Stimulated activated CD4-positive, alpha-beta T cell treated with anti-CD3 and anti-CD28 coated beads, Interleukin-1b, Interleukin-23, amount 100 ng/mL, for 24 hours (primary cell): ENCODE measurements at places on chromosomes 1 and 21.

DNA sequence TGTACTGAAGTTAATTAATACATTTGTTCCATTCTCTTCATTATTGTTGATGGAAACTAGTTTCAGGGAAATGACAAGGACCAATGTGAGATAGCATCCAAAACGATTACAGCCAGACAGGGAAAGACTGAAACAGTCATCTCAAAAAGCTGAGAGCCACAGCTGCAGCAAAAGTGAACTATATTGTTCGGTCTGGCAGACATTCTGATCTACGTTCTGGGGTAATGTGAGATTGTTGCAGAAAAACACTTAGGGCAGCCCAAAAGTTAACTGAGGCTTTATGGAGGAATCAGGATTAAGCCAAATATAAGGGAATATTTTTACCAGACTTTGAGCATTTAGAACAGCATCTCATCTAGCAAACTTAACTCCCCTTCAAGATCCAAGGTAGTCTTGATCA, 112.9 kb downstream of the LRRC40 start:
- DNase-seq: no peak

DNA sequence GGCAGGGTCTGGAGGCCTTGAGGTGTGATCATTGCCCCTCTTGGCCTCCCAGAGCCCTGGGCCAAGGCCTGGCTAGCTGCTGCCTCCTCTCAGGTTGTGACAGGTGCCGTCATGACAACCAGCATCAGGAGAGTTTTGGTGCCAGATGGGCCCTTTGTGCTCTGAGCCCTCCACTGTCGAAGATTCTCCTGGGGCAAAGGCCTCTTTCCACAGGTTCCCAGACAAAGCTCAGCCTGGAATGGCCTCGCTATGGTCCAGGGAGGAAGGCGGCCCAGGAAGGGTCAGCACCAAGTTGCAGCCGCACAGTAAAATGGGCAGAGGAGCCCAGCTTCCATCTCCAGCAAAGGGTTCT, 78.4 kb downstream of the ALPL start:
- DNase-seq: no peak

GRCh38 chr1:168082008-168082876, 54.5 kb downstream of the GPR161 start:
- peak; percentile 43 for DNase-seq

DNA sequence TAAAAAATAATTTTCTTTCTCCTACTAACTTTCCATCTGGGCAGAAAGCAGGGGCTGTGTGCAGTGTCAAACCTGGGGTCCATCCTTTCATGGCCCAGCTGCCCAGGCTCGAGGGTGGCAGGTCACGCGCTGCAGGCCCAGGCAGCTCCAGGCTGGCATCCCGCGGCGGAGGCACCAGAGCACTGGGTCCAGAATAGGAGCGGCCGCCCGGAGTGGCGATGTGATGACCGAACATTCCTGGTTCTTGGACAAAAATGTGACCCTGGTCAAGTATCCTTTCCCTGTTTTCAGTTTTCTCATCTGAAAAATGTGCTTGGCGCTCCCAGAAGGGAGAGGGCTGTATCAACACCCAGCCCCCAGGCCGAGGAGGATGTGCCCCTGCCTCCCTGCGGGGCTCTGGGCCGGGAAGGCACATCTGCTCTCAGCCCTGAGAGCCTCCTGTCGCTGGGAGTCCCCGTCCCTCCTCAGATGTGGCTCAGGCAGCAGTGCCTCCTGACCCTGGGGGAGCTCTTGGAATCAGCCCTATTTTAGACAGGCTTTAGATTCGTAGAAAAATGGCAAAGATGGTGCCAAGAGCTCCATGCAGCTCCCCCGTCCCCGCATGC, 29.3 kb downstream of the SLX9 start:
- DNase-seq: no peak

DNA sequence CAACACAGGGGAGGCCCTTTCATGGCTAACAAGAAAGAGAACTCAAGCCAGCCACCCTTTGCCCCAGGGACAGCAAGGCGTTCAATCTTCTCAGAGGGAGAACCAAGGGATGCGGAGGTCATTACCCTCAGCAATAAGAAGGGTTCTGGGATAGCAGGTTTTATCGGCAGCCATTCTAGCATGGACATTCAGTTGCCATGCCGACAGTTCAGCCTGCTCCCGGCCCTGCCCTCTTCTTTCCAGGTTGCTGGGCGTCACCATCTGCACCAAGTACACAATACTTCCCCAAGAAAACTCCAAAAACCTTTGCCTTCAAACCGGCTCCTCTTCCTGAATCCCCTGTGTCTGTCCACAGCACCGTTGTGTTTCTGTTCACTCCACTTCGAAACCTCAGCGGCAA, 47.1 kb downstream of the SYT2 start:
- no peak for DNase-seq

- no peak for DNase-seq
These were observed 27.7 kb downstream of the ATP1A1 start for GRCh38 chr1:116400780-116401179.

DNA sequence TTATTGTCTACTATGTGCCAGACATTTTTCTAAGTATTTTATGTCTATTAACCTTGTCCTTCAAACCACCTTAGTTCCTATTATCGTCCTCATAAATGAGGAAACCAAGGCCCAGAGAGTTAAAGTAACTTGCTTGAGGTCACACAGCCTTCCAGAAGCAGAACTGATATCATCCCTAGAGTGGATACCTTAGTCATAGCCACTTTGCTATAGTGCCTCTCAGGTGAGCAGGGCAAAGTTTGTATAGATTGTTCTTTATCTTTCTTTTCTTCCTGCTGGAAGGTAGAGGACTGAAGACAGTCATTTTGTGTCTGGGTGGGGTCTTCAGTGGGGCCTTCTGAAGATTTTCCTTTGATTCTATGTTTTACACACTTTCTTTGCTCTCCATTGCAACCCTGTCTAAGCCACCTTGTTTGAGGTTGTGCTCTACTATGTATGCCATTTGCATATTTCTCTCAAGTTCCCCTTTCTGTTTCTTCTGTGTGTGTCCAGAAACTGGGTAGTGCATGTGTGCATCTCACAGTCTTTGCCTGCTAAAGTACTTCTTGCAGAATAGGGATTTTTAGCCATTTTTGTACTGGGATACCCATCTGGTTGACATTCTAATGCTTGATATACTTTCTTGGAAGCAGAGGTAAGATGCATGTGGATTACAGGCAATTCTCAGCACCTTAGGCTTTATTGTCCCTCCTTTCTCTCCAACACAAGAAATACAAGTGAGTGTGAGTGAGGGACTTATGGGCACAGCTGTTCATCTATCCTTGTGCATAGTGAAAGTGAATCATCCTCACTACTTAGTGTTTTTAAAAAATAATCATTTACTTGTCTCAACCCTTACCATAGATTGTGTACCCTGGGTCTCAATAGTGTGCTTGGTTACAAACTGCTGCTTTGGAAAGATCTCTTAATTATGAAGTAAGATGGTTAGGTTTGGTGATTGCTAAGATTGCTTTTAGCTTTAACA, 207.6 kb upstream of the HMCN1 start:
- DNase-seq: no peak

DNA sequence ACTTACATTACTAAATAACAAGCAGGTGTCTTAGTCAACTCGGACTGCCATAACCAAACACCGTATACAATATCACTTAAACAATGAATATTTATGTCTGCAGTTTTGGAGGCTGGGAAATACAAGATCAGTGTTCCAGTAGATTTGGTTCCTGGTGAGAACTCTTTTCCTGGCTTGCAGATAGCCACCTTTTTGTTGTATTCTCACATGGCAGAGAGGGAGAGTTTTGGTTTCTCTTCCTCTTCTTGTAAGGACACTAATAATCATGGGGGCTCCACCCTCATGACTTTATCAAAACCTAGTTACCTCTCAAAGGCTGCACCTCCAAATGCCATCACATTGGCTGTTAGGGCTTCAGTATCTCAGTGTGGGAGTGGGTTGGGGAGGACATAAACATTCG, 82.9 kb upstream of the CACYBP start:
- DNase-seq: no peak

DNA sequence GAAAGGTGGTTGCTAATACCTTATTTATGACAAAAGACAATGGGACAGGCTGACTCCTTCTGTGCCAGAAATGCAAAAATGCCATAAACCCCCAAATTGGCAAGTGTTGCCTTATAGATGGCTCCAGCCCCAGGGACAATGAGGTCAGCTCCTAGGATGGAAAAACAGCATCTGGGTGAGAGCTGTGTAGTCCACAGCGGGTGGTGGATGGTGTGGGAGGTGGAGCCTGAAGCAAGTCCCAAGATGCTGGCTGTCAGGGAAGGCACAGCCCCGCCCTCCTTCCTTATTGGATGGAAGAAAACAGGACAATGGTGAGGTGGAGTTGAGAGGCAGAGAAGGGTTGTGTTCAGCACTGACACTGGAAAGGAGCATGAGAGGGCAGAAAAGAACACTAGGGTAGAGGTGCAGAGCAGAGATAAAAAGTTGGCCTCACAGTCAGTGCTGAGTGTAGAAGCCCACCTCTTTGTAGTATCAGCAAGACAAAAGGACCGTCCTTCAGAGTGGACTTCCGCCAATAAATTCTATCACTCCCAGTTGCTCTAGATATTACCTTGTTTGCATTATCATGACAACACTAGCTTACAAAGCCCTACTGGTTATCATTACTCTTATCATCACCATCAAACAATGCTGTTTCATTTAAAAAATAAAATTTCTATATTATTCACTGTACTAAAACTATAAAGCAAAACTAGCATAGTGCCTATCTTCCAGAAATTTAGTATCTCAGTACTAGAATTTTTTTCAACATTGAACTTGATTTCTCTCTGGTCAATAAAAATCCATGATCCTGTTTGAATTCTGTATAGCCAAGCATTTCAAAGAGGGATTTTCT, 3.7 kb upstream of the SDE2 start:
- peak; percentile 37 for DNase-seq

DNA sequence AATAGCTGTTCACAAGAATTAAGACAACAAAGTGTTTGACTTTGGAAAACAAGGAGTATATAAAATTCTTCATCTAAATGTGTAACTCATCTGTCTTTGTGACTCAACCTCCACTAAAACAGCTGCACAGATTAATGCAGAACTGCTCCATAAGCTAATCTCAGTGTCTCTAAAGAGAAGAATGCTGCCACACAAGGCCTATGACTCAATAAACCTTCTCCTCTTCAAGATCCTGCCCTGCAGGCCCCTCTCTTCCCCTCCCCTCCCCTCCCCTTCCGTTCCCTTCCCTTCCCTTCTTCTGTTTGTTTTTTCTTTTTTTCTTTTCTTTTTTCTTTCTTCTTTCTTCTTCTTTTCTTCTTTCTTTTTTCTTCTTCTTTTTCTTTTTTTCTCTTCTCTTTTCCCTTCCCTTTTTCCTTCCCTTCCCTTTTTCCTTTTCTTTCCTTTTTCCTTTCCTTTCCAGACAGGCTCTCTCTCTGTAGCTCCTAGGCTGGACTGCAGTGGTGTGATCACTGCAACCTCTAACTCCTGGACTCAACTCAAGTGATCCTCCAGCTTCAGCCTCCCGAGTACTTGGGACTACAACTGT, 1052.8 kb downstream of the BRINP3 start:
- DNase-seq: no peak

DNA sequence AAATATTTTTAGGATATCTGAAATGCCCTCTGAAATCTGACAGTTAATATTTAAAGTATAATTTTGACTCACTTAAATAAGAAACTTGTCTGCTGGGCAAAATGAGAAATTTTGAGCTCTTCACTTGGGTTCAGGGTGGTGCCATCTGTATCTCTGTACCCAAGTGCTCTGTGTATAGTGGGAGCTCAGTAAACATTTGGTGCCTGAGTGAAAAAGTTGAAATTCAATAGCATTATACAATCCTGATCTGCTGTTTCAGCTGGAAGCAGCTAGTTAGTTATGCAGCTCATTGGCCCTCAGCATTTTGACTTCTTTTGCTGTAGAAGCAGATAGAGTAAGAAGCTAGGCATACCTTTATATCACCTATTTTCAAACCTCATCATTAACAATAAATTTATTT, 73.3 kb downstream of the RPE65 start:
- DNase-seq: no peak

DNA sequence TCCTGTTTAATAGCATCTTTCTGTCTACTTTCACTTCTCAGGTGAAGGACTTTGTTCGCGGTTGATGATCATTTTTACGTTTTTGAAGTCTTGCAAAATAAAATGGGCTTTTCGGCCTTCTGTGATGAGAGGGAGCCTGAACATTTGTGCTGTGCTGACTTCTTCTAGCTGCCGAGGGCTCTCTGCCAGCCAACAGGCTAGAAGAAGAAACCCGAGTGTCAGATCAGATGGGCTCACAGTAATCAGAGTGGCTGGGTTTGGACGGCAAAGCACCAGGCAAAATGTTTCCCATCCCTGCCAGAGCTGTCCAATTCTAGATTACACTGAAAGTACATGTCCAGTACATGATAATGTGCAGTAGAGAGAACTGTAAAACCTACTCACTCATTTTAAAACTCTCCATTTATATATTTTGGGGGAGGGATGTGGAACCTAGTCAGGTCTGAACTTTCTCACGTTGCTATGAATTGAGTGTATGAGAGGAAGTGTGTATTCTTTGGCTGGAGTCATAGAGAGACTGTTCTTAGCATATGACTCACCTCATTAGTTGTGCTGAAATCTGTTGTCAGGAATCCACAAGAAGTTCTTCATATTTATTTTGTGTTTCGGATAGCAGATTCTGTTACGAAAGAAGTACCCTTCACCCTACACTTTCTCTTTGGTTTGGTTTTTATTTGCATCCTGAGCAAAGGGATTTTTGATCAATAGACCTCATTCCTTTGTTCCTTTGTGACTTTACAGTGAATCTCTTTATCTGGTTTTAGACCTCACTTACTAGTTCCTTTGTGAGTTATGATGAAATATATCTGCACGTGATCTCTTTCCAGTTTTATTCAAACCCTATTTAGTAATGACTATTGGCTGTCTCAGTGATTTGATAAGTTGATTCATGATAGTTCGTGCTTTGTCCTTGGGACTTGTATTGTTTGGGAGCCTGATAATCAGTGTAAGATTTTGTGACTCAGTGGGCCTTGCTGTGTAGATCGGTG, 4.8 kb downstream of the ATP1A1 start:
- no peak for DNase-seq

- no peak for DNase-seq
These were observed 5.6 kb upstream of the BSDC1 start for GRCh38 chr1:32399843-32400242.

DNA sequence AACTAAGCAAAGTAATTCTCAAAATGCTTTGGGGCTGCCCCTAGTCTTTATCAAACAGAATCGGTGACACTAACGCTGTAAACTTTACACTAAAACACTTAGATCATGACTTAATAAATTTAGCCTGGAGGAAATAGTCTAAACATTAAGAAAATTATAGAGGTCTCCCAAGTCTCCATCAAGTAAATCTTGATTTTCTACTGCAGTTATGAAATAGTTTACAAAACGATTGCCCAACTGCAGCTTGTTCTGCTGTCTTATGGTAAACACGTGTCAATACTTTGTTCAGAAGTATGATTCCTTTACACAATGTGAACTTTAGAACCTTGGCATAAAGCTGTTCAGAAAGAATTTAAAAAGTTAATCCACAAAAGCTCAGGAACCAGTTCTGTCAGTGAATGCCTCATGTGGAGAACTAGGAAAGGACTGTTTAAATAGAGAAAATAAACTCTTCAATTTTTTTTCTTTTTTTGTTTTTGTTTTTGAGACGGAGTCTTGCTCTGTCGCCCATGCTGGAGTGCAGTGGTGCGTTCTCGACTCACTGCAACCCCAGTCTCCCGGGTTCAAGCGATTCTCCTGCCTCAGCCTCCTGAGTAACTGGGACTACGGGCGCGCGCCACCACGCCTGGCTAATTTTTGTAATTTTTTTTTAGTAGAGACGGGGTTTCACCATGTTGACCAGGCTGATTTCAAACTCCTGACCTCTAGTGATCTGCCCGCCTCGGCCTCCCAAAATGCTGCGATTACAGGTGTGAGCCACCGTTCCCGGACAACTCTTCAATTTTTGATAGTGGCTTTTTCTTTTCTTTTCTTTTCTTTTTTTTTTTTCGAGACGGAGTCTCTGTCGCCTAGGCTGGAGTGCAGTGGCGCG, 1.6 kb downstream of the DDI2 start:
- DNase-seq: no peak

GRCh38 chr1:184289825-184290550, 96.8 kb upstream of the C1orf21 start:
- no peak for DNase-seq
